NCI-H1417 treated with DMSO at 0.1 percent for 48 hours (cell line): ENCODE measurements at places on chromosomes 12 and 14.
A peak's percentile ranks its signal among the peaks of the same experiment; 100 is the strongest.

DNA sequence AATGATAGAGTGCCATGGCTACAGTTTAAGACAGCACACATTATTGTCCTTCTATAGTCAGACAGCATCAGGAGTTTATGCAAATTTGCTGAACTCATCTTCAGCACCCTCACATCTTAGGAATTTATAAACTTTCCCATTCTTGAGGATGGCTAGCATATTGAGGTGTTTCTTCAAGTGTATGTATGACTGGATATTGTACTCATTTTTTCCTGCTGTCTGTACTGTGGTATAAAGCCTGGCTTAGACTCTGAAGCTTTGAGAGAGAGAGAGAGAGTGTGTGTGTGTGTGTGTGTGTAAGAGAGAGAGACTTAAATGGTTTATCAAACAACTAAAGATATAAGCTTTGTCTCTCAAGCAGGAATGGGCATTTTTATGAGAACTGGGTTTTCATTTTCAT, 161.6 kb downstream of the PIK3C2G start:
- no peak for DNase-seq

GRCh38 chr14:76810525-76810924, 2.2 kb downstream of the ANGEL1 start:
- no peak for DNase-seq

- no peak for DNase-seq
These were observed 152.5 kb upstream of the TMEM132C start for GRCh38 chr12:128114485-128114884.

DNA sequence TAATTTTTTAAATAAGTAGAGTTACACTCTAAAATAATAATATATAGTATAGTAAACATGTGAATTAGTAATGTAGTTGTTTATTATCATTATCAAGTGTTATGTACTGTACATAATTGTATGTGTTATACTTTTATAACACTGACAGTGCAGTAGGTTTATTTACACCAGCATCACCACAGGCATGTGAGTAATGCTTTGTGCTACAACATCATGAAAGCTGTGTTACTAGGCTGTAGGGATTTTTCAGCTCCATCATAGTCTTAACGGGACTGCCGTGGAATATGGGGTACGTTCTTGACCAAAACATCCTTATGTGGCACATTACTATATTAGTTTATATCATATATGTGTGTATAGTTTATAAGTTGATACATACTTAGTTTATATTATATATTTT, 8.6 kb downstream of the FNTB start:
- no peak for DNase-seq

GRCh38 chr14:25833341-25834126, 764.3 kb downstream of the NOVA1 start:
- peak; percentile 8 for DNase-seq

DNA sequence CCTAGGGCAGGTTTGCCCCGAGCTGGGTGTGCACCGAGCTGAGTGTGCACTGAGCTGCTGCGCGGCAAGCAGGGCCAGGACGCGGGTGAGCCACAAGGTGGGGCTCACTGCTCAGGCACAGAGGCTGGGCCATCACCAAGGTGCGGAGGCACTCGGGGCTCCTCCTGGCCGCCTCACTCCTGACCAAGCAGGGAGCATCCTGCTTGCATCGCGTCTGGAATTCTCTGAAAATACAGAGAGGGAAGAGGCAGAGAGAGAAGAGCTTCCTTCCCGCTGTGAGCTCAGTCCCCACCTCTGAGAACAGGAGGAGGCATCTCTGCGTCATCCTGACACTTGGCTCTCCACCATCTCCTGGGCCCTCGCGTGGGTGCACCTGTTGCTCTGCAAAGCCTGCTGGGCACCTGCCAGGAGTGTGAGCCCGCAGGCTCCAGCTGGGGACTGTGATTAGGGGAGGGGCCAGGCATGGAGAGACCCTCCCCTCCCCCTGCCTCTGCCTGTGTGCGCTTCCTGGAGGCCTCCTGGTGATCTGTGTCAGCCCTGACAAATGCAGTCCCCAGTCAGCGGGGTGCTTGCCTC, 116.3 kb downstream of the GLT1D1 start:
- DNase-seq, result peak; percentile 94

DNA sequence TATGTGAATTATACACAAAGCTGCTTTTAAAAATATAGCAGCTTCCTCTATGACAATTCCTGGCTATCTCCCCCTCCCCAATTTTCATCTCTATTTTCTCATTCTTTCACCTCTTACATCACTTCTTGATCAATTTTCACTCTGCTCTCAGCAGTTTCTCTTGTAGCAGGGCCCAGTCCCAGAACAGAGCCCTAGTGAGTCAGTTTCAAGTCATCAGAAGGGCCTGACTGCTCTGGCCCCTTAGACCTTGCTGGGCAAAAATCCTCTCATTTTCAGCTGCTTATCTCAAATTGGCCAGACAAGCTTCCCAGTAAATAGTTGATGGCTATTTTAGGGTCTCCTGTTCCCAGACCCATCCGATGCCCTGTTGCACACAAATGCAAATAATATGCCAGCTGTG, 101.4 kb downstream of the TTC7B start:
- DNase-seq, result no peak

DNA sequence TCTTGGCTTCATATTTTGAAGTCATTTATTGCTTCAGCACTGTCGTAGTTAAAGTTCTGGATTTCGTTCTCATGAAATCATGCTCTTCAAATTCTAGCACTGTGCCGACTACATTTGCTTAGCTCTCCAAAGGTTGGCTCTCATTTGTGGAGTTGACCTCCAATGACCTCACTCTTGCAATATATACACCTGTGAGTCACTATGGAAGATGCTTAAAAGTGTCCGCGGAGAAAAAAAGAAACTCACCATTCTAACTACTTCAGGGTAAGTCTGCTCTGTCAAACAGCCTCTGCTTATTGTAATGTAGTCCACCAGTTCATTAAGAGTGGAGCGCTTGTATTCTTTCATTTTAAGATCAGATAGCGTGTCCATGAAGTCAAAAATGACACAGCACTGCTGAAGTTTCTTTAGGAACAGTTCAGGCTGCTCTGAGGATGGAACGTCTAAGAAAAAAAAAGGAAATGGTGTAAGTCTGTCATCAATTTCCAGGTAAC, 89.7 kb downstream of the PPP2R5E start:
- DNase-seq, result no peak

DNA sequence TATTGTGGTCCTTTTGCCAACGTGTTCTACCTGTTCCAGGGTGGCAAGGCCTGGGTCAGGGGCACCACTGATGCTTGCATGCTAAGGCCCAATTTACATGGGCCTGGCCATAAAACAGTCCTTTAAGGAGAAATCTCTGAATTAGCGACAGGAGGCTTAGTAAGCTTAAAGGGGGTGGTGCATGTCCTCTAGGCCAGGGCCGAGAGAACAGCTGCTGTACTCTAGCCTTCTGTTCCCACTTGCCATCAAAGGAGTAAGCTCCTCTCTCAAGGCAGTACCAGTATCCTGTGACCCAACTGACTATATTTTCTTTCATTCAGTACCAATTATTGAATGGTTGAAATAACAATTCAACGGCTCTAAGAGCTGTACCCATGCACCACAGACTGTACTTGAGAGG, 67.7 kb upstream of the ZDHHC17 start:
- DNase-seq, result no peak
